ENCODE measurements at places on chromosomes 2 and 18.

DNA sequence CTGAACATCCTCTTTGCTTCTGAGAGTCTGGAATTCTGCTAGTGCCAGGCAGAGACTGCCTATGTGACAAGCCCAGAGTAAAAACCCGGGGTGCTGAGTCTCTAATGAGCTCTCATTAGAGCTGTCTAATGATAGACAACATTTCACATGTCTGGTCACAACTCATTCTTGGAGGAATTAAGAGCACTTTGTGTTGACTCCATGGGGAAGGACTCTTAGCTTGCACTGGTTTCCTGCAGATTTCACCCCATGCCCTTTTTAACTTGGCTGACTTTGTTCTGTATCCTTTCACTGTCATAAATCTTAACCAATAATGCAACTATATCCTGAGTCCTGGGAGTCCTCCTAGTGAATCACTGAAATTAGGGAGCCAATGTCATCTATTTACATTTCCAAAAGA lies 33.5 kb downstream of the FBXO15 start:
- DNase-seq, result no peak

DNA sequence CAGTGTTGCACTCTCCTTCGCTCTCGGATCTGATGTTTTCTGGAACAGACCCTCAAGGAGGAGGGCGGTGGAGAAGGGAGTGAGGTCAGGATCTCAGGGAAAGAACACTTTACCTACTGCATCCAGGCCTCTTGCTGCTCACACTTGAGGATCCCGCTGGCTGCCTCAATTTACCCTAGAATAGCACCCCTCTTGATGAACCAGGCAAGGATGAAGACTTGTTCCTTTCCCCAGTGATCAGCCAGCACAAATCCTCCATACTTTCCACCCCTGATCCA lies 14.2 kb downstream of the WNT10A start:
- no peak for DNase-seq

GRCh38 chr2:37849911-37850310 lies 75.2 kb upstream of the RMDN2 start:
- no peak for DNase-seq

DNA sequence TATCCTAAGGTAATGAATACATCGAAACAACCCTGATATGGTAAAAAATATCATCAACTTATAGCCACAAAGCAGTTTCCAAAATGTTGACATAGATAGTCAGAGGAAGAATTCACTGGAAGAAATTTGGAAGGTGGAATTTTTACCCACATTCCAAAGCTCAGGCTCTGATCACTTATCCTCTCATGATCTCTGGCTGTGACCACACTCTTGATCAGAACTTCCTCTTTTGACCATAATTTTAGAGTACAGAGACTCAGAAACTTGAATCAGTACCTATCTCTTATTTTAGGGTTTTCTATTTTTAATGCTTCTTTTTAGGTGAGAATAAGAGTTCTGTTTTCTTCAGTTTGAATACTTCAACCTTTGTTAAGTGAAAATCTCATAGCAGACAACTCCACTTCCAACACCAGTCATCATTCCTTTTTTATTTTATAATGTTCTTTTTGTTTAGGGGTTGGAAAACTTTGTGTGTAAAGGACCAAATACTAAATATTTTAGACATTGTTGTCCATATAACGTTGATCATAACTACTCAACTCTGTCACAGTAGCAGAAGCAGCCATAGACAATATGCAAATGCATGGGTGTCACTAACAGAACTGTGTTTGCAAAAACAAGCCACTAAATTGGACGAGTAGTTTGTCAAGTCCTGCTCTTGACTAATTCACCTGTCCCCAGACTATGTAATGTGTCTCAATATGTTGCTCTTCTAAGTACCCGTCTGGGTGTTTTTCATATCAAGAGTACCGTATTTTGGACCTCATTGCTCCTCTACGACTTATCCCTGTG lies 891.6 kb upstream of the CRIM1 start:
- DNase-seq, result no peak

DNA sequence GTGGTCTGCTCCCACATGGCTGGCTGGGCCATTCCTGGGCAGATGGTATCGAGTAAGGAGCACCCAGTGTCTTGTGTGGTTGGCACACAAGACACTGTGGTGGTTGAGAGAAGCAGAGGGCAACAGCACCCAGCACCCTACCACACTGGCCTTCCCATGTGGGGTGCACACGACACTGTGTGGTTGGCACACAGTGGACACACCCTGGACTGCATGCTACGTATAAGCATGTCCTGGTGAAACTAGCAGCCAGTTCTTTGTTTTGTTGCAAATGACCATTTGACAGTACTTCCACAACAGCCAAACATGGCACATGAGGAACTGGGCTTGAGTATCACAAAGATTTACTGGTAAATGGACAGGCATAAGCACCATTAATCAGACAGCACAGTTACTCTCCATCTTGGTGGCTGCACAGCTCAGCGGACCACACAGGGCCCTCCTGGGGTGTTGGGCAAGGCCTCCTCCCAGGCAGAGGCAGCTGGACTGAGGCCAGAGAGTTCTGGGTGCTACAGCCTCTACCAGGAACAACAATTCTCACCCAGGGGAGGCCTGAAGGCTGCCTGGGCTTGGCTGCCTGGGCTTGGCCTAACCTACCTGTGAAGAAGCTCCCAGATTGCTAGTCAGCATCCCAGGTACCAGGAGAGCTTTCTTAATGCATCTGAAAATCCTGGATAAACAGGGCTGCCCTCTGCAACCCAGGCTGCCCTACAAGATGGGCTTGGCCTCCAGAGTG lies 59.3 kb upstream of the ALPP start:
- no peak for DNase-seq

Measured in ovary (tissue), 10 donors.